Fibroblast of villous mesenchyme (primary cell): ENCODE measurements at places on chromosomes 4 and X. TPM values are rescaled to one million over a fixed set of nuclear protein-coding genes. Genes with fewer than 3 reads are reported as not detected.

The AVPR2 gene
- total RNA-seq = under 0.01 TPM in 1 of 2 replicates, not detected in the other

The ARHGEF6 gene
- total RNA-seq = 7.7 and 12.5 TPM in 2 replicates

The GABRB1 gene
- 0.32 TPM in 1 of 2 replicates, not detected in the other for total RNA-seq

The WDR17 gene
- total RNA-seq = 0.64 and 0.86 TPM in 2 replicates

The RPA4 gene
- total RNA-seq = 0.43 and 1.3 TPM in 2 replicates

The RASGEF1B gene
- 0.32 TPM in 1 of 2 replicates, not detected in the other for total RNA-seq

The IGSF1 gene
- total RNA-seq = under 0.01 and 0.32 TPM in 2 replicates

The LRAT gene
- not detected in 2 replicates for total RNA-seq

The PRR32 gene
- total RNA-seq = not detected in 2 replicates

The TRAPPC11 gene
- 59.9 and 69.1 TPM in 2 replicates for total RNA-seq

The HTN1 gene
- total RNA-seq = under 0.01 TPM in 1 of 2 replicates, not detected in the other

The CEP135 gene
- 11.0 and 12.1 TPM in 2 replicates for total RNA-seq

The IL15 gene
- total RNA-seq = 9.5 and 11.6 TPM in 2 replicates

The NAP1L2 gene
- under 0.01 TPM in 2 replicates for total RNA-seq

The ASB5 gene
- total RNA-seq = 1.3 and 7.4 TPM in 2 replicates

The APBB2 gene
- total RNA-seq = 96.3 and 133 TPM in 2 replicates

The MBNL3 gene
- total RNA-seq = 3.9 and 4.3 TPM in 2 replicates

The MSANTD1 gene
- total RNA-seq = 0.64 and 0.86 TPM in 2 replicates

The HMX1 gene
- not detected in 2 replicates for total RNA-seq

The RTL3 gene
- under 0.01 and 0.32 TPM in 2 replicates for total RNA-seq

The IL3RA gene
- total RNA-seq = not detected in 2 replicates
